Caco-2 (cell line): ENCODE measurements at places on chromosomes 11 and 22.

GRCh38 chr22:43002202-43002586, 12.8 kb downstream of the PACSIN2 start:
- no peak for DNase-seq

GRCh38 chr22:50630376-50630775, 2.4 kb upstream of the ARSA start:
- DNase-seq: no peak

DNA sequence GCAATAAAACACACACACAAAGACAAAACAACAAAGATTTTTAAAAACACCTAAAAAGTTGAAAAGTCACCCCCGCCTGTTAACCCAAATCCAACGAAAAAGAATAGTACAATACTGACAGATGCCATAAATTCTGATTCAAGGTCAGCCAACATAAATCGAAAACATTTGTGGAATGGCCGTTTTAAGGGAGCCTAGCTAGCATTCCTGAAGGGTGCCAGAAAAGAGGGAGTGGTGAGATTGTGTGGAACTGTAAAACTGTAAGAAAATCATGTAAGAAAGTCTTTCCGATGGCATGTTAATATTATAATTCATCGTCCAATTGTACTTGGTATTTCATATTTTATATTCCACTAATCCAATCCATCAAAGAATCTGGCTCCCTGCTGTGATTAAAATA, 75.1 kb downstream of the RAB38 start:
- DNase-seq: no peak

GRCh38 chr11:75191330-75191717, 40.4 kb downstream of the SLCO2B1 start:
- no peak for DNase-seq

- no peak for DNase-seq
These were observed 12.5 kb upstream of the EXPH5 start for GRCh38 chr11:108606070-108606469.

DNA sequence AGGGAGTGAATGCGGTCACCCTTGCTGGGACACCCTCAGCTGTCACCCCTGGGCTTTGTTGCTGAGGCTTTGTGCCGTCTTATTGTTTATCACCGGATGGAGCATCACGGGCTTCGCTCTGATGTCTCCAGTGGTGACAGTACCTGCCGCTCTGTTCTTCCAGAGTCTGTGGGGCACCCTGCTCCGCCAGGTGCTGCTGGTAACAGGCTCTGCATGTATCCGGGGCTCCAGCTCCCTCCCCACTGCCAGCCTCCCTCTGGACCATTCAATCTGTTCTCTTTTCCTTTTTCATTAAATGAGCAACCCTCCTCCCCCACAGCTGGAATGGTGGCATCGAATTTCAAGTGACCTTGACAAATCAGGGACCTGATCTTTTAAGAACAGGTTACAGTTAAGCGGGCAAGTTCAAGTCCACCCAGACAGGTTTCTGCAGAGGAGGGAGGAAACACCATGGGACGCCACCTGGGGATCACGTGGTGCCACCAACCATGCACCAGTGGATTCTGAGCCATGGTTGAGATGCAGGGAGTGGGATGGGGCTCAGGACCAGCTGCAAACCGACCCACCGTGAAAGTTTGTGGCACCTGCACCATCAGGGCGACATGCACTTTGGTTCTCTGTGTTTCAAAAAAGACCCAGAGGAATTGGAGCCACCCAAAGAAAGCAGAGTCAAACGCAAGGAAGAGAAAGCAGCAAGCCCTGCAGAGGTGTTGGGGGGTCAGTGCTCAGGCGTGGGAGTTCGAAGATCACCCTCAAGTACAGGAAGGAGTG, 89.3 kb downstream of the BCR start:
- no peak for DNase-seq

DNA sequence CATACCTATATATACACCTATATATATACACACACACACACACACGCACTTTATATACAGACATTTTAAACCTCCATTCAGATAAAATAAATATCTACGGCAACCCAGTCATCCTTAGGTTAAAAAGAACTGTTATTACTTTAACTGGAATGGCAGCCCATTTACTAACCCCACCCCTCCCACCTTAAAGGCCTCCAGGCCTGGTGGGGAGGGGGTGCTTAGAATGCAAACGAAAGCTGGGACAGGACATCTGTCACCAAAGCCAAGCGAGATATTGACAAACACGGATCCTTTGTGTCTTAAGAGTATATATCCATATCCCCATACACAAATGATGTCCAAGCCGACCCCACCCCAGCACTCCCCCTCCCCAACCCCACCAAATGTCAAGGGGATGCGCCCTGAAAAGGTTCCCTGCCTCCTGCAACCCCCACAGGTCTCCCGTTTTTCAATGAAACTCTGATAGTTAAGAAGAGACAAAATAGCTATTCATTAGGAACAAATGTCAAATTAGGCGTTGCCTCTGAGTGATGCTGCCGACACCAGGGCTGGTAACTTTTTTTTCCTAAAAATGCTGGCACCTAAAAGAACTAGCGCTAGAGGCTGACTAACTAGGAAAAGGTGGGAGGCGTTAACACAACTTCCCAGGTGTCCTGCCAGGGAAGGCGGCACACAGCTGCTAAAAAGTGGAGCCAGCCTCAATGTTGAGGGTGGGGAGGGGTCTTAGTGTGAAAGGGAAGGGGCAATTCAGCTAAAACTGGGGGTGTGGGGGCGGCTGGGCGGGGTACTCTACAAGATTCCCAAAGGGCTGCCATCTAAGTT, 5.6 kb downstream of the MN1 start:
- DNase-seq: no peak

GRCh38 chr11:35288817-35289541, 130.4 kb downstream of the SLC1A2 start:
- DNase-seq: no peak

DNA sequence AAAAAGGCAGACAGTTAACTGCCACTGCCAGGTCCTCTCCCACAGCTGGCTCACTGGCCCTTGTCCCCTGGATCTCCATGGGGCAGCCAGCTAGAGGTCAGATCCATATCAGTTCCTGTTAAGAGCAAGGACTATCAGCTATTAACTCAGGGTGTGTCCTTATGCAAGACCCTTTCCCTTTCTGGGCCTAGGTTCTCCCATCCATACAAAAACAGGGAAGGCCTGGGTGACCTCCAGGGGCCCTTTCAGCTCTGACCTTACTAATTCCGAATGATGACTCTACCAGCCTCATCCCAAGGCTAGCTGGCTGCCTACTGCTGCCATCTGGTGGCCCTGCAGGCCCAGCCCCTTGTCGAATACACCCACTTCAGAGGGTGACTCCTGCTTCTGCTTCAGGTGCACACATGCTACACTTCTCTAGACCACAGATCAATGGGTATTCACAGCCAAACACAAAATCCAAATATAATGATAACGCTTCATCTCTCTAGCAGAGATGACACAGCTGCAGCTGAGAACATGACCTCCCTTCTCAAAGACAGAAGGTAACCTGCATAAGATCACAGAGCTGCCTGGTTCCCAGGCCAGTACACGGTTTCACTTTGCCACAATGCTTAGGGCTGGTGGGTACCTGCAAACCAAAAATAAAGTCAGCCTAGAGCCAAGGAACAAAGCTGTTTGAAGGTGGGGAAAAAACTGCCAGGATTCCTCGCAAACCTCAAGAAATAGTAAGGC, 34.1 kb downstream of the SERGEF start:
- peak; percentile 73 for DNase-seq

DNA sequence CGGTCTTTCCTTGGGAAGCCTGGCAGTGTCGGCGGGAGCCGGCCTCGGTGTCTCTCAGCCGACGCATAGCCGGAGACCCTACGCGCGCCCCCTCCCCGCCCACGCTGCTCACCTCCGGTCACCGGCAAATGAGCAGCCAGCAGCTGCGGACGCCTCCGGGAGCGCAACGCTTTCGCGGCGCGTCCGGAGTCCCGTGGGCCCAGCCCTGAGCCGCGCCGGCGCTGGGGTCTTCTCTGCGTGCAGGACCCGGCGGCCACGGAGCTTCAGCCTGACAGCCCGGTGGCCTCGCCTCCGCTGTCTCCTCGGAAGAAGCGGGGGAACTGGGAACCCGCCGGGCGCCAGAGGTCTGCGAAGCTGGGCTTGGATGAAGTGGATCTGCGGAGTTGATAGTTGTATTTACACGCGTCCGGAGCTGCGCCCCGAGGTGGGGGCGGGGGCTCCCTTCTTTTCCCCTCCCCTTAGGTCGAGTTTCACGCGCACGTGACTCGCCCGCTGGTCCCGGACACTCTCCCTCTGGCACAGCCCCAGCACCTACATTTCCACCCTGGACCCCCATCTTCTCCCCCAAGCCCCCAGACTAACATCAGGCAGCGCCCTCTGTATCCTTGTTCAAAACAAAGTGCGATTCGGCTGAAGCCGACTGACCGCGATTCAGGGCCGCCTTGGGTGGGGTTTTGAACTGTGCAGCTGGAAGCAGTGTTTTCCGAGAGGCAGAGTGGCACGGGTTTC, at the start of gene SLC43A1:
Gene SLC43A1 (minus strand): TSS at position 371 of the 729 bp plus-strand sequence. CDS start 1,591 bp downstream, outside the sequence.
- DNase-seq: peak; percentile 75

- DNase-seq: no peak
These were observed 24.8 kb downstream of the FOLR3 start for GRCh38 chr11:72160319-72160718.

GRCh38 chr11:11036848-11037732, 179.2 kb upstream of the ZBED5 start:
- DNase-seq: peak; percentile 61

- no peak for DNase-seq
These were observed 24.2 kb downstream of the SNU13 start for GRCh38 chr22:41664490-41664889.

DNA sequence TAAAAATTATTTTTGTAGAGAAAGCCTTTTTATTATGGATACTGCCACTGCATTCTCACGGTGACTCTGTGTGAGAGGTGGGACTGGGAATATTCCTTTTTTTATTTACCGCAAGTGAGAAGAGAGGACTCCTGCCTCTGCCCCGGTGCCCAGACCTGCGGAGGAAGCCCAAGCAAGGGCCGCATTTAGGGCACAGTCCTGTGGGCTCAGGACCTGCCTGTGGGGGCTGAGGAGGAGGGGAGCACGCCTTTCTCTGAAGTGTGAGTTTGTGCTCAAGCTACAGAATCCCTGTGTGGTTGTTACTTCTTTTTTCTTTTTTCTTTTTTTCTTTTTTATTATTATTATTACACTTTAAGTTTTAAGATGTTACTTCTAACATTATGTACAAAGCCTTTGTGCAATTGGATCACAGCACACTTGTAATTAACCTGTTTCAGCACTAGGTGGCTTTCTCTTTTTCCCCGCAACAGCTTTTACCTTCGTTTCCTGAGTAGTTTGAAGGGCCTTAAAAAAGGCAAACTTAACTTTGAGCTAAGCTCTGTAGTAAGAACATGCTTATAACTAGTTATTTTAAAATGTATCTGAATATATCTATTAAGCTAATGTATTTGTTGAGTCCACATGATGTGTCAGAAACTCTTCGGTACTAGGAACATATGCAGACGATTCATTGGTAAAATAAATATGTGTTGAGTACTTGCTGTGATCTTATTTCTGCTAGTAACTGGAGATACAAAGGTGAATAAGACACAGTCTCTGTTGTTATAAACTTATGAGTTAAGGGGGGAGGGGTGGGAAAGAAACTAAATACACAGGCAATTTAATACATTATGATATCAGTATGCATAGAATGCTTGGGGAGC, 18.3 kb downstream of the AMOTL1 start:
- DNase-seq: no peak

- no peak for DNase-seq
These were observed 4.8 kb downstream of the PPME1 start for GRCh38 chr11:74175920-74176319.

- peak; percentile 82 for DNase-seq
These were observed 7.1 kb downstream of the USP18 start for GRCh38 chr22:18156878-18157713.

GRCh38 chr11:112852143-112852866, 108.9 kb upstream of the NCAM1 start:
- no peak for DNase-seq

GRCh38 chr11:64887234-64887756, 8.9 kb upstream of the EHD1 start:
- DNase-seq: no peak

DNA sequence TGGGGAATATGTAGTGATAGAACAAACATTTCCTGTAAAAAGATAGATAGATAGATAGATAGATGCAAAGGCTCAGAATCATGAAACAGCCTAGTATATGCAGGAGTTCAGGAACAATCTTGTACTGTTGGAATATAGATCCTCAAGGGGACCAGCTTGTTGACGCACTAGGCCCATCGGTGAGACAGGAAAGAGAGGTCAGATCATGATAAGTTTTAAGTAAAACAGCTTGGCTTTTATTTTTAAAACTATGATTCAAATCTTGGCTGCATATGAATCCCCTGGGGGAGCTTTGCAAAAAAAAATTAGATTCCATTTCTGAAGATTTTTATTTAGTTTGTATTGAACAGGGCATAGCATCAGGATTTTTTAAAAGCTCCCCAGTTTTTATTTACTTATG, 185.8 kb downstream of the TRPC6 start:
- no peak for DNase-seq

DNA sequence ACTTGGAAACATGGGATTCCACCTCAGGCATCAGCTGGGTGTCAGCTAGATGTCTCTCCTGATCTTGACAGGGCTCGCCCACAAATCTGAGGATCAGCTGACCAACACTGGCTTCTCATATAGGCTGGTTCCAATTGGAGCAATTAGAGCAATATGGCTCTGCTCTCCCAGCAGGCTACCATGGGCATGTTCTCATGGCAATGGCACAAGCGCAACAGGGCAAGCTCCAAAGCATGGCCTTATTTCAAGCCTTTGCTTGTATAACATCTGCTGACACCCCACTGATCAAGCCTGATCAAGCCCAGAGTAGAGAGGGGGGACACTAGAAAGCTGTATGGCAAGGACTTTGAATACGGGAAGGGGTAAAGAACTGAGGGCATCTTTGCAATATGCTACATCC, 40.7 kb upstream of the SPATA19 start:
- no peak for DNase-seq

DNA sequence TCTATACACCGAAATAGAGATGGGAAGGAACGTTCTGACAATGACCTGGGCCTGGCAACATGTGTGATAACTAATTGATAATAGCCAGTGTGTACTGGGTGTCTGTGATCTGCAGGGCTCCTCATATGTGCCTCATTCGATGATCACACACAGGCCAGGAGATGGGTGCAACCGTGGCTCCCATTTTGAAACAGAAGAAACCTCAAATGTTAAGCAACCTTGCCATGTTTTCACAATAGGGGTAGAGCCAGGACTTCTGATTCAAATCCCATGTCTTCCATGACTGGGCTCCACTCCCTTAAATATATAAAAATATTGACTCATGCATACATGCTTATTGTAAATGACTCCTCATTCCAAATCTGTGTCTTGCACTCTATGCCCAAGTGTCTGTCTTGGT, 11.1 kb downstream of the APOL3 start:
- DNase-seq: no peak
